OCI-LY7 (cell line): ENCODE measurements at places on chromosomes 3 and 15.

DNA sequence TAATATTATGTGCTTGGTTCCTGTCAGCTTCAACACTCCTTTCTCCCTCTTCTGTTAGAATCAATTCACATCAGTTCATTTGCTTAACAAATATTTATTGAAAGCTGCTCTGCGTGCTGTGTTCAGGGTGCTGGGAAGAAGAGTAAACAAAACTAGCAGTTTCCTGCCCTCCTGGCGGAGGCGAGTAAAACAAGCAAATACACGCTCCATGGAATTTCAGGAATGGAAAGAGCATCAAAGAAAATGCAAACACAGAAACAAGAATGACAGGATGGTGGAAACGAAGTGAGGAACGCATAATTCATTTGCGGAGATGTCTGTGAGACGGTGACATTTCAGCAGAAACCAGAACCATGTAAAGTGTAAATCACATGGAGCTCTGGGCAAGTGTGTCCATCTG lies 49.4 kb upstream of the SPTSSB start:
- no peak for DNase-seq

GRCh38 chr15:76678766-76679165 lies 226.4 kb downstream of the SCAPER start:
- no peak for DNase-seq

DNA sequence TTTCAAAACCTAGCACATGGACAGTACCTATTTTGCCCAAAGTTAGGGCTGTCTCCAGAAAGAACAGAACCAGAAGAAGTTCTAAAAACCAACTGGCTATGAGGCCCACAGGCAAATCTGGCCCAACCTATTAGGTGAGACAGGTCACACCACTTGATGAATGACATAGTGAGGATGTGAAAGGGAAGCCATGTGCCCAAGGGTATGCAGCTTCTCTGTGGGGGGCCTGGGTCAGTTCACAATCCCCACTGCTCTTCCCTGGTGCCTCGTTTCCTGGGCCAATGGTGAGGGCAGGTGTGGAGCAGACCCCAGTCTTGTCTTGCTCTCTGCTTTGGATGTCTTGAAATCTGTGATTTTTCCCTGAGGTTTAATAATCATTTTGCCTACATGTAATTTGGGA lies 8.9 kb downstream of the INSYN1 start:
- no peak for DNase-seq

DNA sequence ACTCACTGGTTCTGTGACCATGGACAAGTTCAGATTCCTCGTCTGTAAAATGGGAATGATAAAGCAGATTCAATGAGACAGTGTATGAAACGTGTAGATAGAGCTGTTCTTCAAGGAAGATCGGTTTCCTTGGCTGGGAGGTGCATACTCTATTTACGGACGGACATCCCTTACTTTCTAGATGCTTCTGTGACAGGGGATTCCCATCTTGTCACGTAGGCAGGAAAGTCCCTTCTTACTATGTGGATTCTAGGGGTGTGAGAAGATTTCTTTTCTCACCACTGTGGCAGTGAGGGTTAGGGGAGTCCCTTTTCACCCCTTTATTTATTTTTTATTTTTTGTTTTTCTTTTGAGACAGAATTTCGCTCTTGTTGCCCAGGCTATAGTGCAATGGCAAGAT lies 180.9 kb upstream of the TBL1XR1 start:
- no peak for DNase-seq

GRCh38 chr3:79937567-79937966 lies 169.8 kb upstream of the ROBO1 start:
- DNase-seq = no peak
